ENCODE measurements at places on chromosomes 3 and 15.

GRCh38 chr3:146148468-146148931 lies 12.5 kb downstream of the PLOD2 start:
- DNase-seq = no peak

DNA sequence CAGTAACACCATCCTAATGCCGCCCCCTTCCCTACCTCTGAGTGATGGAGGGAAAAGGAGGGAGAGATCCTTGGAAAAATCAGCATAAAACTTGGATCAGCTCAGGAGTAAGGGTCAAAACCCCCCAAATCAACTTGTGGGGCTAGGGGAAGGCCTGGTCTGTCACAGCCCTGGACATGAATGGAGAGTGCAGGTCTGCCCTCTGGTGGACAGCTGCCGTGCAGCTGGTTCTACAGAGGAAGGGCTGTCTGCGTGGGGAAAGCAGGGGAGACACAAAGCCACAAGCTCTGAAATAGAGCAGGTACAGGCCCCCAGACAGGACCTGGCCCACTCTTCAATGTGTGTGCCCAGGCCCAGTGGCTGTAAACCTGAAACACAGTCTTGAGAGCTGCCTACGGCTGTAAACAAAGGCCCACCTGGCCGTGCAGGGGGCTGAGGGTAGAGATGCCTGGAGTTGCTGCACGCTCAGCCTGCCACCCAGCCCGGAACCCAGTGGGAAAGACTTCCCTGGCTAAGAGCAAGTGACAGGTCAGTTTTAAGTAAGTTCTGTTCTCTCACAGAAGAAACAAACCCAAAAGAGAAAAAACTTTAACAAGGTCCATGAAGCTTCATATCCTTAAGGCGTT lies 16.4 kb downstream of the CLK3 start:
- peak; percentile 63 for DNase-seq

- DNase-seq = peak; percentile 72
Measured at GRCh38 chr3:170356596-170357175, 829 bp upstream of the SKIL start.

DNA sequence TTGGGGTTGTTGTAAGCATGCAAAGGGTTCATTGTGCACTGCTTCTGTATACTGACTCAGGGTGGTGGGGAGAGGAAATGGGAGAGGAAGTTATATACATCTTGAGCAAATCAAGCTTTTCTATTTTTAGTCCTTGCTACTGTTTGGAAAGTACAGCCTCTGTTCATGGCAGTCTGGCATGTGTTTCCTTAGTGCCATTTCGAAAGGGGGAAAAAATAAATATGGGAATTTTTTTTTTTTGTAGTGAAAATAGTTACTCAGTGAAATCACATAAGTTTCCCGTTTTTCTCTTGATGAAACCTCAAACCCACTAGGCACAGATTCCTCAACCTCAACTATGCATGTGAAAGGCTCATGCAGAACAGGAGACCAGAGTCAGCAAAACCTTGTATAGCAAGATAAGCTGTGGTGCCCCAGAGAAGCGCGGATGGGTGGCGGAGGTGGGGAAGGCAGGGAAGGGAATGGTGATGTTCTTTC lies 353.3 kb downstream of the LPP start:
- DNase-seq = no peak

- no peak for DNase-seq
Measured at GRCh38 chr3:100257586-100257985, 3.2 kb upstream of the TBC1D23 start.

- DNase-seq = no peak
Measured at GRCh38 chr15:69099941-69100340, 60.5 kb upstream of the GLCE start.

DNA sequence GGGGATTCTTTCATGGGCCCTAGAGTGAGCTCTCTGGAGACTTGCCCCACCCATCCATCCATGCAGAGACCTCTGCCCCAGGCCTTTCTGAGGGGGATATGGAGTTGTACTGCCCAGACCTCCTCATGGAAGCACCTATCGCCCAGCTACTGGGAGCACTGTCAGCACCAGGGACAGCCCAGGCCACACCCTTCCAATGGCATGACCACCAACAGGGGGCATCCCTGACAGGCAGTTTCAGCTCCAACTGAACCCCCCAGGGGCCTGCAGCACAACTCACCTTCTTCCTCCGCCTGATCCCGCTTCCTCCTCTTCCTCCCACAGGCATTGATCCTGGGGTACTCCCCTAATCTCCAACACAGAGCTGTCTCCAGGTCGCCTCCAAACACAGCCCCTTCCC lies 21.8 kb downstream of the MRPS11 start:
- no peak for DNase-seq

DNA sequence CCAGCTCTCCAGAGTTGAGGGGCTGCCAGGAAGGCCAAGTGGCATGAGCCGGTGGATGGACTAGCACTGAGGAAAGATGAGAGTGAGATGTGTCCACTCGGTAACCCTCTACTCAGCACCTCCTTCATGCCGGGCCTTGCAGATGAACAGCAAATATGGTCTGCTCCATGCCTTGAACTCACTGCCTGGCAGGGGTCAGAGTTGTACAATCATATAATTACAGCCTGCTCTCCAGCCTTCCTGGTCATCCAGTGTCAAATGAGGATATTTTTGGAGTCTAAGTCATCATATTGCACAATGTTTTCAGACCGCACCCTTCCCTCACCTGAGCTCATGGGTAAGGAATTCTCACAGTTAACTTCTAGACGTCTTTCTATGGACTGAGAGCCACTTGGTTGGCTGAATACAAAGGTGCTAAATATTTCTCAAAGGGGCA lies 4.9 kb downstream of the MGLL start:
- no peak for DNase-seq

DNA sequence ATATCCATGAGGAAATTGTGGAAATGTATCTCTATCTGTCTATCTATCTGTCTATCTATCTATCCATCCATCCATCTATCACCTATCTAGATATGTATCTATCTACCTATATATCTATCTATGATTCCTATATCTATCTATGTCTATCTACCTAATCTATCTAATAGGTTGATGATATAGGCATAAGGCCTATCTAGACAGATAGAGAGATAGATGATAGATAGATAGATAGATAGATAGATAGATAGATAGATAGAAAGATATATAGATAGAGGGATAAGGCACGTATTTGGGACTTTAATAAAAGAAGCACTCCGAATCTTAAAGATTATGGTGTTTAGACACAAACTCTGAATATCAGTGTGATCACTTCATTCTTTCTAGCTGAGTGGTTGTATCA lies 58.1 kb downstream of the DIPK2A start:
- no peak for DNase-seq

GRCh38 chr3:12750658-12751071 lies 8.4 kb downstream of the TMEM40 start:
- DNase-seq = peak; percentile 26

DNA sequence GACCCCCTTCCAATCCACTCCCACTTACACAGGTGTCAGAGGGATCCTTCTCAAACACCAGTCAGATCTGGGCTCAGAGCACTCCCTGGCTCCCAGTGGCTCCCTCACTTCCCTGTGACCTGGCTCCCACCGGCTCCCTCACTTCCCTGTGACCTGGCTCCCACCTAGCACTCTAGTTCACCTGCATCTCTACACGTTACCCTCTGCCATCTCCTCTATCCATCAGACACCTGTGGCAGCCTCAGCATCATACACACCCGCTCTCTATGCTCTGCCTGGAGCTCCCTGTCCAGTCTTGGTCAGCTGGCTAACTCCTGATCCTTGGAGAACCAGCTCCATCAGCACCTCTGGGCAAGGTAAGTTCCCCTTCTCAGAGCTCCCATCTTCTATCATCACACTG lies 5.6 kb downstream of the RPP25 start:
- no peak for DNase-seq

DNA sequence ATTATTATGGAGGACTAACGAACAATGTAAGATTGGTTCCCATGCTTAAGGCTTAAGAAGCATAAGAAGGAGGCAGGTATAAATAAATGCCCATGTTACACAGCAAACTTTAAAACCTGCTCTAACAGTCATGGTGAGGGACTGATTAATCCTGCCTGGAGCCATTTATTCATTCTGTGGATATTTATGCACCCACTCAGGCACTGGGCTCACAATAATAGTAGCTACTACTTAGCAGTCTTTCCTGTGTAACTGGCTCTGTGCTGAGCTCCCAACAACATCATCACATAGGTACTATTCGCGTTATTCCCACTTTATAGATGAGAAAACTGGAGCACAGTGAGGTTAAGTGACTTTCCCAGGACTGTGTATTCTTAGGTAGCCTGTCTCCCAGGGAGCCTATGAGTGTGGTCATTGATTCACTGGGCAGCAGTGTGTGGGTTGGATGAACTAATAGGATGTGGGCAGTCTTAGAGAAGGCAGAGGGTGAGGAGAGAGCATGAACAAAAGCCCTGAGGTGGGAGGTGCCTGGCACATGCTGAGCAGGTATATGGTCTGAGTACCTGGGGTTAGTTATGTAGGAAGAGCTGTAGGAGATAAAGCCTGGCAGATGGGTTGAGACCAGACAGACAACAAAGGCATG lies 44.1 kb upstream of the UMPS start:
- DNase-seq = no peak

DNA sequence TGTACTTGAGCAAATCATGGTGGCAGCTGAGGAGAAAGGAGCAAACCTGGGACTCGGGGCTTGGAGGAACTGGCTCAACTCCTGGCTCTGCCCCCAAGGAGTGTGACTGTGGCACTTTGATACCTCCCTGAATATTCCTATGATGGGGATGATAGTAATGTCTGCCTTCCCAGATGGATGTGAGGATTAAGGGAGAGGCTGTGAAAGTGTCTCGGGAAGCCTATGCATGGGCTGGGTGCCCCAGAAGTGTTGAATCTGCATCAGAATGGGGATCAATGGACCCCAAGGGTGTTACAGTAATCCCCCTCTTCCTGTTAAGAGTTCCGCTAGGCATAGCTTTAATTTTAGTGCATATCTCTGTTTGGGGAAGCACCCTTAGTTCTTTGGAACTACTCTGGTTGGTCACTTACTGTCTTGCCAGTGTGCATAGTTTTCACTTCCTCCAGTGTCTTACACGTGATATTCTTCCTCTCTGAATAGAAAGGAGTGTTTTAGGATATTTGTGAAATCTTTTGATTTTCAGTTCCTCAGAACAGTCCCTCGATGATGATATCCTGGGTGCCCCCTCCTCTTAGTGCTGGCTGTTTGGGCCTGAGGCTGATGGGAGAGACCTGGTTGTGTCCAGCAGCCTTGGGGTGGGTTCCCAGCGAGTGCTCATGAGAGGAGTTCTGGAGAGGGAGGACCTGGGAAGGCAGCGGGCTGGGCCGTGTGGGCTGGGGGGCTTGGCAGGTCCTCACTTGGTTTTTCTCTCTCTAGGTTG lies 97.5 kb downstream of the CHDH start:
- DNase-seq = no peak

DNA sequence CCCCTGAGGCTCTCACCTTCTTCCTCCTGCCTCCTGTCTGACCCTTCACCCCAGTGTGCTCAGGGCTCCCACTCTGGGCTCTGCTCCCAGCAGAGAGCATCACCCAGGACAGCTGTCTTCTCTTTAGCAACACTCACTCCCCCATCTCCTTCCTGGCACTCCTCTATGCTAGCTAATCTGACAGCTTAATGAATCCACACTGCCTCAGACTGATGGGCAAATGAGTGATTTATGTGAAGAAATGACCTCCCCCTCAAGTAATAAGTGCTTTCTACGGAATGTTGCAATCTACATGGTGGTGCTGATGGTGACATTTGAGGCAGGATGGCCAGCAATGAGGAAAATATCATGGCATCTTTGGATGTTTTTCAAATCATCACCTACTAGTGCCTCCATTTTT lies 83.6 kb downstream of the LSM3 start:
- DNase-seq = no peak

DNA sequence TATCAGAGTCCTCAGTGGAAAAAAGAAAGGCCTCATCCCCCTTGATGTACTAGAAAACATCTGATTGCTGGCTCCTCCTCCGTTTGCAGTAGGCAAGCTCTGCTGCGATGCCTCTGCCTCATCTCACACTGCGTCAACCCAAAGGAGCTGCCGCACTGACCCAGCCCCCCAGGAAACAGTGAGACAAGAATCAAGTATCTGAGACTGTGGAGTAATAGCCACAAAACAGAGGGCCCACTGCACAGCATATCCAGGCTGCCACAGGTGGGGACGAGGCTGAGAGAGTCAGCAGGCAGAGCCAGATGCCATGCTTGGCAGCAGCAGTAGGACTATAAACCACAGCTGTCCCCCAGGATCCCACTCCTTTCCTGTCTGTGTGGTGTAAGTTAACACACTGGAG lies 165.9 kb downstream of the STAC start:
- no peak for DNase-seq

DNA sequence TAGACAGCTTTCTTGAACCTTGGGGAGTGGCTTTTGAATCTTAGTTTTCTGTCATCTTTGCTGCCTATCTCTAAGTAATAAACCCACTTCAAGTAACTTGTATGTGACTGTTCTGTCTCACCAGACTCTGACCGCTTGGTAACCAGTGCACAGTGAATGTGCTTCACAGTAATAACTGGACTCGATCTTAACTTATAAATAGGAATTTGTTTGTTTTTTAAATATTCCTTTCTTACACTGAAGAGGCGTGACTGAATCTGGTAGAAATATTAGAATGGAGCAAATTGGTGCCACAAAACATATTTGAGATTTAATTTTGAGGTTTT lies 318.0 kb downstream of the GBE1 start:
- DNase-seq = no peak

DNA sequence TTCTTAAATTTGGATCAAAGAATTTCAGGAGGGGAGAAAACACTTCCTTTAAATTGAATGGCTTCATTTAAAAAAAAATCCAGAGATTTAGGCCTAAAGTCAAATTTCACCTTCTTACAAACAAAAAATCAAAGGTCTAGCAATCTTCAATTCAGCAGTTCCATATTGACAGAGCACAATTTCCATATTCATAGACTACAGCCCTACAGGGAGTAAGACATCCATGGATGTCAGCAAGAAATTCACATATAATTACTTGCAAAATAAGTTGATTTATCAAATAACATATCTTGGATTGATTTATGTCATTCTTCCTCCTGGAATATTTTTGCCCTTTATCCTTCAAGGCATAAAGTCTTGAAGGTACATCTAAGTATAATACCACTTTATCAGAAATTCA lies 103.4 kb downstream of the CNTN3 start:
- DNase-seq = no peak

GRCh38 chr3:15288331-15289035 lies 43.9 kb downstream of the SH3BP5 start:
- DNase-seq = no peak

GRCh38 chr3:84885199-84885882 lies 73.4 kb upstream of the CADM2 start:
- DNase-seq = no peak

DNA sequence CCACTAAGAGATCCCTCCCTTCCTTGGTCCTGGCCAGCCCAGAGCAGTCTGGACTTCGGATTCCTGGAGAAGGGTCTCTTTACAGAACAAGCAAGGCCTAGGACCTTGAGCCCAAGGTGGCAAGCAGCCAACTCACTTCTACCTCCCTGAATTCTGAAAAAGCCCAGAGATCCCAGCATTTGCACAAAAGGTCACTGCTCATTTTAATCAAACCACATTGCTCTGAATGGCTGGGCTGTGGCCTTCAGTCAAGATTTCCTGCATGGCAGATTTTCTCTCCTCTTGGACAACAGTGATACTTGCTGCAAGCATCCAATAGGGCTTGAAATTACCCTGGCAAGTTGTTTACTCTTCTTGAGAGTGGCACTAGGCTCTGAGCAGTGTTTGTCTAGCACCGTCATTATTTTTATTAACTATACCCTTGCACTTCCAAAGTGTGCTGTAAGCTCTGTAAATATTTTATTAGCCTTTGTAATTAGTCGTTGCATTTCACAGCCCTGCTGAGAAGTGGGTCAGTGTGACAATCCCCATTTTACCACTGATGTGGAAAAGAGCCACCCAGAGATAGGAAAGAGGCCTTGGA lies 274.7 kb upstream of the CTNNB1 start:
- no peak for DNase-seq
